GM12878 (cell line): ENCODE measurements at places on chromosomes 7 and 10. TPM values are rescaled to one million over a fixed set of nuclear protein-coding genes. Genes with fewer than 3 reads are reported as not detected.

GRCh38 chr7:152522571-152523067 lies 86.8 kb upstream of the KMT2C start:
- DNase-seq: no peak

The SORCS3 gene
- not detected in 2 replicates for total RNA-seq

DNA sequence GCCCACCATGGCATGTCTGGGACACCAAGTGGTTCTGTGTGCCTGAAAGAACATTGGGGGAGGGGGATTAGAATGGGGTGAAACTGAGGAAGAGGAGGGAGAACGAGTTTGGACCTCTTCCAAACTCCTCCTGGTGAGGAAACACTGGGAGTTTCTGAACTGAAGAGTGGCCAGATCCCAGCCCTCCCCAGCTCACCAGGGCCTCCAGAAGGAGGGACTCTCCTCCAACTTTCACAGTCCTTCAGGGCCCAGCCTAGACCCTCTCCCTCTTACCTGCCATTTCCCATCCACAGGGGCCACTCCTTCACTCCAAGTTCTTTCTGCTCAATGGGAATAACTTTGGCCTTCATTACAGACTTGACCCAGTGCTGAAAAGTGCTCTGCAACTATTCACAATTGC lies 132.0 kb upstream of the FOXK1 start:
- no peak for DNase-seq

DNA sequence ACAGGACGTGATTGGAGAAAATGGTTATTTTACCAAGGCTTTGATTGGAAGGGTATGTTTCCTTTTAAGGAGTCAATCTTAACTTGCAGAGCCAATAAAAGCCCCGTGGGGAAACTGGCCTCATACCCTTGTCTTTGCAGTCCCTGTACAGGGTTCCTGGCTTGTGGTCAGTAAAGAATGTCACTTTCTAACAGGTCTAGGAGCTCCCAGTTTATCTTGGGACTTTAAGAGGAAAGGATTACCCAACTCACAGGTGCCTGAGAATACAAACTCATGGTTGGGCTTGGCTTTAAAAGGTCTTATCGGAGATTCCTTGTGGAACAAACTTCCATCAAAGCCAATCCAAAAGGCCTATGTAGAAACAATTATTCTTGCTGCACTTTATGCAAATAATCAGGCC lies 221.8 kb downstream of the PHF14 start:
- no peak for DNase-seq

The EMX2 gene
- not detected in 2 replicates for total RNA-seq

DNA sequence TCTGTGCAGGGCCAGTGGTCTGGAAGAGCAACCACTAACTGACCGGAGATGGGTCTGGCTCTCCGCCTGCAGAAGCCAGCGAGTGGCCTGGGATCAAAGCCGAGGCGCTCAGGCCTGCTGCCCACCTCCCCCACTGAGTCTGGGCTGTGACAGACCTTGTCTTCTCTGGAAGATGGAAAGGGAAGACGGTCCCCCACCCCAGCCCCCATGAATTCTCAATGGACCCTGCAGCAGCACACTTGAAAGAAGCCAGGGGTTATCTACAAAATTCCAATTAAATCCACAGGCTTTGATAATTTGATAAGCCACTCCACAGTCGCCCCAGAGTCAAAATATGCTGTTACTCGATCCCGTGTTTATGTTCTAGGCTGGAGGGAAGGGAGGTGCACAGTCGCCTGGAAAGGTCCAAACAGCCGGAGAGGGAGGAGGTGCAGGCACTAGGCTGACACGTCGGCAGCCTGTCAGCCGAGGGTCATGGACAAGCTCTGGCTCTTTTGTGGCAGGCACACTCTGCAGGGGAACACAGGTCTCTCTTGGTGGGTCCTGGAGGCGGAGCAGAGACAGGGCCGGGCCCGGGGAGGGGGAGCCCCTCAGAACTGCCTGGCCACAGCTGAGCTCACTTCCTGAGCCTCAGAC lies 134.9 kb downstream of the SH3PXD2A start:
- DNase-seq: no peak

The GPR85 gene
- 0.05 TPM in 1 of 2 replicates, not detected in the other for total RNA-seq

GRCh38 chr7:7688310-7688709 lies 30.1 kb downstream of the RPA3 start:
- no peak for DNase-seq

- DNase-seq: no peak
Measured at GRCh38 chr7:44494960-44495359, 4.5 kb upstream of the NUDCD3 start.

The RNF133 gene
- not detected in 2 replicates for total RNA-seq

- DNase-seq: no peak
Measured at GRCh38 chr7:147861945-147862344, 728.6 kb upstream of the C7orf33 start.

DNA sequence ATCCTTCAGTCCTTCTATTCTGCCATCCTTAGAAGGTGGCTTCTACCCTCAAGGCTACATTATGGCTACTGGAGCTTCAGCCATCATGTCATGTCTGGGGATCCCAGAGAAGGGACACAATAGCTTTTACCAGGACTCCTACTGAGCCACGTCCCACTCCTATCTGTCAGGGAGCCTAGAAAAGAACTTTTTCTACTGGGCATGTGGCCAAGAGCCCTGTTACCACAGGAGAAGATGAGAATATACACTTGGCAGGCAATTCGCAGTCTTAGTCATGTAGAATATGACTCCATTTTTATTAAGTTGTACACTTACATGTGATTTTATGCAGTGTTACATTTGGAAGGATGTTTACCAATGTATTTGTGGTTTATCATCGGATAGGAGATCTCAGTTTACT lies 64.6 kb upstream of the KCNMA1 start:
- DNase-seq: no peak

- no peak for DNase-seq
Measured at GRCh38 chr10:70198696-70199466, 28.6 kb upstream of the SAR1A start.

DNA sequence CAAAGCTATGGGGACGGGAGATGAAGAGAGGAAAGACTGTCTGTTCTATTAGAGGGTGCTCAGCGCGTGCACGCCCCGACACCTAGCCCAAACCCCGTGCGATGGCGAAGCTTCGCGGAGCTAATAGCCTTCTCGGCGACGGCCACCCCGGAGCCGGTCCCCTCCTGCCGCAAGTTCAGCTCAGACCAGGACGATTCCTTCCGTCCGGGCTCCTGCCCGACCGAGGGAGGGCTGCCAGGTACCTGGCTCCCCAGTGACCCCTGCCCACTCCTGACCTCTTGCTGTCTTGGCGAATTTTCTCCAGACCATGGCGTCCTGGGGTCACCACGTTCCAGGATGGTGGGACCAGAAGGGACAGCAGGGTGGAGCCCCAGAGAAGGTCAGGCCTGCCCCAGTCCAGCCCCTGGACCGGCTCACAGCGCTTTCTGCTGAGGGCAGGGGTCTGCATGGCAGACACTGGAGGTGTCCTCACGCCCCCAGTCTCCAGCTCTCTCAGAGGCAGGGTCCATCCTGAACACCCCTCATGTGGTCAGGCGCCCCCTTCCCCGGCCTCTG lies 36.7 kb downstream of the UNCX start:
- no peak for DNase-seq

GRCh38 chr10:127372361-127372760 lies 176.0 kb upstream of the INSYN2A start:
- no peak for DNase-seq

The PPP1R3A gene
- total RNA-seq: not detected in 2 replicates

The POP7 gene
- 58.8 and 62.7 TPM in 2 replicates for total RNA-seq

DNA sequence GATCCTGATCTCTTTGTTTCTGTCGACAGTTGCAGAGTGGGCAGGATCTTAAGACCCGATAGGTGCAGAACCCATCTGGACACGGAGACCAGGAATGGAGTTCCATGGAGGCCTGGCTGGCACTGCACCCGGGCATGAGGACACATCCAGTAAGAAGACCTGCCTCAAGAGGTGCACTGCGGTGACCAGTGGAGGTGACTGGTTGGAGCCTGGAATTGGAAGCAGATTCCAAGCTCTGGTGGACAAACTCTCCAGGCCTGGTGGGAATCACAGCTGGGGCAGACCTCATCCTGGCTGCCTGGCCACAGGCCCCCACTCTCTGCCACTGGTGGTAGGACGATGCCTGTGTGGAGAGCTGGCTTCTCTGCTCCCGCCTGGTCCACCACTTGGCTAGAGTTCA lies 31.0 kb downstream of the ZNF775 start:
- no peak for DNase-seq

- DNase-seq: no peak
Measured at GRCh38 chr10:95288303-95288702, 2.5 kb downstream of the PDLIM1 start.

The CCL24 gene
- total RNA-seq: not detected in 2 replicates

- no peak for DNase-seq
Measured at GRCh38 chr10:107656932-107657331, 492.4 kb upstream of the SORCS1 start.

The LIPA gene
- 32.3 and 33.8 TPM in 2 replicates for total RNA-seq

DNA sequence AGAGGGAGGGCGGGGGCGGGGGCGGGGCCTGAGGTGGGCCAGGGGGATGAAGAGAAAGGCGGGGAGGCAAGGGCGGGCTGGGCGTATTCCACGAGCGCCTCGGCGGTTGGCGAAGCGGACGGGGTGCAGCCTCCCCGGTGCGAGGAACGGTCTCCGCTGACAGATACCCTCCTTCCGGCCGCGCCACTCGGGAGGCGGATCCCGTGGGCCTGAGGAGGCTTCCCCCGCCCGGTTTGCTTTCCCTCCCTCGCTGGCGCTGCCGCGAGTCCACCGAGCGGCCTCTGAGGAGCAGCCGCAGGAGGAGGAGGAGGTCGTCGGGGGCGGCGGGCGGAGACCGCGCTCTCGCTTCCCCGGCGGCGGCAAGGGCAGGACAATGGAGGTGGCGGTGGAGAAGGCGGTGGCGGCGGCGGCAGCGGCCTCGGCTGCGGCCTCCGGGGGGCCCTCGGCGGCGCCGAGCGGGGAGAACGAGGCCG lies at the start of gene TRIM24:
TRIM24 (plus strand) TSS at position 84 of the 473 bp plus-strand sequence; CDS start at position 374, 290 bp downstream.
- DNase-seq: no peak

- DNase-seq: no peak
Measured at GRCh38 chr7:93817004-93817403, 73.5 kb downstream of the TFPI2 start.

DNA sequence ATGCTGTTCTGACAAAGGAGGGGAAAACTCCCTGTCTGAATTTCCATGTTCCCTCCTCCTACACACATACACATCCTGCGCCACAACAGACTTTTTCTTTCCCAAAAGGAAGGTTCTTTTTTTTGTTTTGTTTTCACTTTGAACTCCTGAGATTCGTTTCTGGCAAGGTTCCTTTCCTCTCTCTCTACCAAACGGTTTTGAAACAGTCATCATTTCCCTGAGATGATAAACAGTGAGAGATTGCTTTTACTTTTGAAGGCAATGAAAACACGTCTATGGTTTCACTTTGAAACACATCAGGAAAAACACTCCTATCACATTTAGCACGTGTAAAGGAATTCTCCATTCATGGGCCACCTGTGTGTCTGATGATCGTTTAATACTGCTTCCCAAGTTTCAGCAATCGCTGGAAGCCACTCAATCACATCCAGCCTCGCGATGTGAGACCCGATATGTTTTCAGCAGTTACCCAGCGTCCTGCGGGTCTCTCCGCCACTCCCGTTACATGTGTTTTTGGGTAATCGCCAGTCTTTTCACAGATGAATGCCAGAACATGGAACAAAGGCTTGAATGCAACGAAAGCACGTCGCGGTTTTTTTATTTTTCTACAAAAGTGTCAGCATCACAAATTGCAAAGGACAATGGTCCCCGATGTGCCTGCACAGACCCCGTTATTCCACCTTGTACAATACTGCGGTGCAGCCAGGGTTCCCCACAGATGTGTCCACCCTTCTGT lies 62.8 kb upstream of the CUX1 start:
- DNase-seq: no peak
